ENCODE measurements at places on chromosomes 5 and 9.
A peak's percentile ranks its signal among the peaks of the same experiment; 100 is the strongest.

DNA sequence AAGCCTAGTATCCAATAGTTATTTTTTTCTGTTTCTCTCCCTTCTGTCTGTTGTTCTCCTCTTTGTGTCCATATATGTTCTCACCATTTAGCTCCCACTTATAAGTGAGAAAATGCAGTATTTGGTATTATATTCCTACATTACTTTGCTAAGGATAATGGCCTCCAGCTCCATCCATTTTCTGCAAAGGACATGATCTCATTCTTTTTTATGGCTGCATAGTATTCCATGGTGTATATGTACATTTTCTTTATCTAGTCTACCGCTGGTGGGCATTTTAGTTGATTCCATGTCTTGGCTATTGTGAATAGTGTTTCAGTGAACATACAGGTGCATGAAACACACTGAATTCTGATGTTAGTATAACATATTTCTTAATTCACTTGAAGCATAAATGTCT lies 348.9 kb upstream of the TRPC7 start:
- DNase-seq, result no peak

GRCh38 chr5:38478878-38479277 lies 77.6 kb downstream of the LIFR start:
- DNase-seq, result no peak

GRCh38 chr9:127523312-127523851 lies 72.1 kb downstream of the LRSAM1 start:
- DNase-seq, result no peak

- DNase-seq, result no peak
Observed at GRCh38 chr9:115211413-115212124, 93.6 kb upstream of the TNC start.

DNA sequence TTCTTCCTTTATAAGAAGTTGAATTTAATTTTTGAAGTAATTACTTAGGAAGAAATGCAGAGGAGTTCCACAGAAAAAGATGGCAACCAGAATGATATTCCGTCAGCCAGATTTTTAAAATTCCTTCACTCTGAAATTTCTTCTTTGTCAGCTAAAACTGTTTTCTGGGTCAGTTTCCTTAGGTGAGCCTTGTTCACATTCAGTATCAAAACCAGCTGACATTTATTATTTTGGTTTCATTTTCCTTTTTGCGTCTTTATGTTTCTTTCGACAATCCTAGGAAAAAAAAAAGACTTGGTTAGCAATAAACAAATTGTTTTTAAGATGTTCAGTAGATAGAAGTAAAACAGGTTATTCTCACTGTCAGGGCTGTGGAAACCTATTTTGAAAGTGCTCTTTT lies 4.1 kb upstream of the IARS1 start:
- no peak for DNase-seq

GRCh38 chr5:32850817-32851496 lies 139.8 kb downstream of the NPR3 start:
- no peak for DNase-seq

- DNase-seq, result peak; percentile 85
Observed at GRCh38 chr9:6944093-6944551, 186.3 kb downstream of the KDM4C start.

DNA sequence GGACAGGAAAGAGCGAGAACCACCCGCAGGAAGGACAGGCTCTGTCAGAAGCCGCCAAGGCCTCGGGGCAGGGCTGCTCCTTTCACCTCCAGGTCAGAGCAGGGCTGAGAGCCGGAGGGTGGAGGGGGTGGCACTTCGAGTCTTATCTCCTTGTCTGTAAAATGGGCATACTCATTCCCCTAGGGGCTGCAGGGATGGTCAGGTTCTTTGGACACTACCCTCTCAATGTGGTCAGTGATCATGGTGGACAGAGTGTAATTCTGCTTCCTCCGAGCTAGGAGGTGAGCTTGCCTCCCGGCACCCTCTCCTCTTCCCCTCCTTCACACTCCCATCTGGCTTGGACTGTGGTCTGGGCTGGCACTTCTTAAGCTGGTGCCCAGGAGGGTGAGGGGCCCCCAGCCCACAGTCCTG lies 39.6 kb downstream of the RGS3 start:
- DNase-seq, result no peak

DNA sequence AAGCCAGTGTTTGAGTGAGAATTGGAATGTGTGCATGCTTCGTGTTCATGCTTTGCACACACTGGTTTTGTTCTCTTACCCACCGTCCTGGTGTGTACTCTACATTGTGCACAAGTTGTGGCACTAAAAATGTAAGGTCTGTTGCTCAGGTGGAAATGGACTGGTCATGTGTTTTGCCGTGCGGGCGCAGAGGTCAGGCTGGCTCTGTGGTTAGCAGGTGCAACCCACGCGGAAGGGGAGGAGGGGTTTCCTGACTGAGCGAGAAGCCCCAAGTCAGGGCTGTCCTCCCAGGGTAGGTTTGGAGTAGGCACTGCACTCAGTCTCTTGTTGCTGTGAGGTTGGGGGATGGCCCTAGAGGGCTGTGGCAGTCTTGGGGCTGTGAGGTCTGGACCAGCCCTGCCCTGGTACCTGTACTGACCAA lies 86.6 kb downstream of the EHMT1 start:
- no peak for DNase-seq

- DNase-seq, result no peak
Observed at GRCh38 chr9:37969130-37969529, 65.2 kb upstream of the SLC25A51 start.

DNA sequence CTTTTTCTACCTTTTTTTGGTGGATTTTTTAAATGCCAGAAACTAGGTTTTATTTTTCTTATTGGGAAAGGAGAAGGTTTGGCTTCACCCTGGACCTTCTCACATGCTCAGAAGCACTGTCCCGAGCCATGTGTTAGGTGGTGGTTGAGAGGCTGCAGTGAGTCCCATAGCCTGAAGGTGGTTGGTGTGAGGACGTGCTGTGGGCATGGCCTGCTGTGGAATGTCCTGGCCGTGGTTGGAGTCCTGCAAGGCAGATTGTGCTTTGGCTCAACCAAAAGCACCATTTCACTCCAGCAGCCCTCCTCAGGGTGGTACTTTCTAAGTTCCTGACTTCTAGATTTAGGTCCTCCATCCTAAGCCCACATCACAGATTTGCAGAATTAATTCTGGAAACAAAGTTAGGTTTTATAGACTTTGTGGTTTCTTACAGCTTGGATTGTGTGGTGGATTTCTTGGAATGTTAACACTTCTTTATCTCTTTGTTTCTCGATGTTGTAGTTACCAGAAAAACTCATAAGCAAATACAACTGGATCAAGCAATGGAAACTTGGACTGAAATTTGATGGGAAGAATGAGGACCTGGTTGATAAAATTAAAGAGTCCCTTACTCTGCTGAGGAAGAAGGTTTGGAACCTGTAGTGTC lies 22.6 kb downstream of the OTULIN start:
- no peak for DNase-seq

GRCh38 chr9:95581900-95582299 lies 65.1 kb upstream of the PTCH1 start:
- no peak for DNase-seq

DNA sequence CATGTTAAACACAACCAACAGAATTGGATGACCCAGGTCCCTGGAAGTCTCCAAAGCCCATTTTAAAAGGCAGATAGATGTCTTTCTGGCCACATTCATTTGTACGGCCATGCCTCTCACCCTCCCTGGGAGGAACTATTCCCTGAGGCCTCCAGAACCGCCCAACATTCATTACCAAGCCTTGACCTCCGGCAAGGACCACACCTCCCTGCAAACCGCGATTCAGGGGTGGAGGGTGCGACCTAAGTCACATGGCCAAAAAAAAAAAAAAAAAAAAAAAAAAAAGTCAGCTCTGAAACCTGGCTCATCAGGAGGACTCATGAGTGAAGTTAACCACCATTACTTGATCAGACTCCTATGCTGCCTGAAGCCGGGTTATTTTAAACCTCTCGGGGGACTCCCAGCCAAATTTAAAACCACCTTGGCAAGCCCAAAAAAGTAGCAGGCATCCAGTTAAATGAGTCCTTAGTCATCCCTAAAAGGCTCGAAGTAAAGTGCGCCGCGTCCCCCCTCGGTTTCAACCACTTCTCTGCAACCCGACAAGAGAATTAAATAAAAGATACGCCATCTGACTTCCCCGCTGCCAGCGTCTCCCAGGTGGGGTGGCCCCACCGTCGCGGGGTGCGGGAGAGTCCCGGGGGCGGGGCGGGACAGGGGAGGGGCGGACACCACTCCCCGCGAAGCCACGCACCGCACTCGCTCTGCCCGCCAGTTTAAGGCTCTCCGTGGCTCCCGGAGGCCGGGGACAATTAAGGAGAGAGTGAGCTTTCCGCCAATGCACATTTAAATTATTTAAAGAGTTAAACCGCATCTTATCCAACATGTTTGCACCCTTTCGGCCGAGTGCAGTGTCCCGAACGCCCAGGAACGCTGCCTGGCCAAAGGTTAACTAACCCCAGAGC lies 2.3 kb downstream of the KLF9 start:
- no peak for DNase-seq

DNA sequence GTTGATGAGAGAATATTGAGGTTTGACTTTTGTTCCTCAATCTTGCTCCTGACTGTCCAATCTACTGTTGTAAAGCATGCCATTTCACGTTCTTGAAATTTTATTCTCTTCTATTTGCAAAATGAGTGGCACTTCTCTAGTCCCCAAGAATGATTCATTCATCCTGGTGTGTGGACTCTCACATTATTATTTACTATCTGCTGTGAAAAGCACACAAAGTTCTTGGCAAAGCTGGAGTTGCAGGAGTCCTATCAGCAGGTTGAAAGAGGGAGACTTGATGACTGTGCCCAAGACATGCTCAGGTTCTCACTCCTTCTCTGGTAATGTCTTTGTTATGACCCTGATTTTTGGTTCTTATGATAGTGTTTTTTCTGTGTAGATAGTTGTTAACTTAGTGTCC lies 382.6 kb downstream of the DMRTA1 start:
- DNase-seq, result no peak

All from NCI-H2081 treated with DMSO at 0.1 percent for 48 hours (cell line).